NCI-H1048 (cell line): ENCODE measurements at places on chromosomes 12 and 14.

DNA sequence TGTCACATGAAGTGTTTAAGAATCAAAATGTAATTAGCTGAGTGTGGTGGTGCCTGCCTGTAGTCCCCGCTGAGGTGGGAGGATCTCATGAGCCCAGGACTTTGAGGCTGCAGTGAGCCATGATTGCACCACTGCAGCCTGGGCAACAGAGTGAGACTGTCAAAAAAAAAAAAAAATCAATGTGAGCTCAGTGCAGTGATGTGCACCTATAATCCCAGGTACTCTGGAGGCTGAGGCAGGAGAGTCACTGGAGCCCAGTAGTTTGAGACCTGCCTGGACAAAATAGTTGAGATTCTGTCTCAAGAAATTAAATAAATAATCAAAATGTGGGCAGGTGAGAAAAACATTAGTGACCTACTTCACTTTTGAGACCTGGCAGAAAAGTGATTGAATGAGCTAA, 140.0 kb downstream of the MON2 start:
- DNase-seq, result no peak

- DNase-seq, result no peak
Observed at GRCh38 chr14:36517242-36518030, 2.6 kb downstream of the NKX2-1 start.

GRCh38 chr14:59123531-59123930, 64.9 kb upstream of the DAAM1 start:
- no peak for DNase-seq

DNA sequence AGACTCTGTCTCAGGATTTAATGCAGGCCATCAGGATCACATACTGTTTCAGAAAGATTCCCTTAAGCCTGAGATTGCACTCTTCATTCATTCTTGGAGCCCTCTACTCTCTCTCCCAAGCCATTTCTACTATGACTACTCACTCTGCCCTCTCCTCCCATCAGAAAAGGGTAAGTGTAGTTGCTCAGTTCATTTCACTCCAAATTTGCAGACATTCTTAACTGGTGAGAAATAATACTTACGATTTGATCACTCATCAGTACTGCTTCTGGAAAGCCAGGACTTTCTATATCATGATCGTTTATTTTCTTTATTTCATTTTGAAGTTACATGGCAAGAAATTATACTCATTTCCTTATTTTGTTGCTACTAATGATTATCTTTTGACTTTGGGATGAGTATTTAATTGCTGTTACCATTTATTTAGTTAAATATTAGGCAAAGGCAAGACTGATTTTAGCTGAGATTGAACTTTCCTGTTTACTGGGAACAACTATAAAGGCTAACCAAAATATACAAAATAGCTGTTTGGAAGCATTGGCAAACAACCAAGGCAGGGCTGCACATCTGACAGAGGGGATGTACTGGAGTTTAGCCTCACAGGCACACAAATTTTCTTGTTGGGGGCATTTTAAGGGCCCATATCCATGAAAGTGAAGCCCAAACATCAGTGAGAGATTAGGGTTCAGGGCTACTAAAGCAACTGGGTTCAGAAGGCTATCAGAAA, 4.1 kb upstream of the RERG start:
- no peak for DNase-seq

- DNase-seq, result no peak
Observed at GRCh38 chr12:120093592-120094355, 22.8 kb downstream of the RAB35 start.

- DNase-seq, result no peak
Observed at GRCh38 chr12:70741256-70741655, 104.0 kb upstream of the PTPRB start.

- DNase-seq, result no peak
Observed at GRCh38 chr12:11861155-11861863, 209.4 kb upstream of the BCL2L14 start.

DNA sequence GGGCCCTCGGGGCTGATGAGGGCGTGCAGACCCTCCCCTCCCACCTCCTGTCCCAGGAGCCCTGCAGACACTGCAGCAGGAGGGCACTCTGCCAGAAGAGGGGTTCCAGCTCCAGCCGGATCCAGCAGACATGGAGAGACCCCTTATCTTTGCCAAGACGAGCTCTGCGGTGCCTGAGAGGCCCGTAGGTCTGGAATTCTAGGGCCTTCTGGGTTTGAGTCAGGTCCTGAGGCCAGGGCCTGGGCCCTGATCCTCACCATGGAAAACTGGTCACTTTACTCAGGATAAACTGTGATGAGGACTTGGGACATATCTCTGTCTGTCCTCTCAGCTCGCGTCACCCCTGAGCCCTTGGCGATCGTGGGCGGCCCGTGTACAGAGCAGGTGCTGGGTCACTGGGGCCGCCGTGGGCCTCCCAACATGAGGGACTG, 13.8 kb downstream of the MEG3 start:
- no peak for DNase-seq
